ENCODE measurements at places on chromosomes 6 and 20.

DNA sequence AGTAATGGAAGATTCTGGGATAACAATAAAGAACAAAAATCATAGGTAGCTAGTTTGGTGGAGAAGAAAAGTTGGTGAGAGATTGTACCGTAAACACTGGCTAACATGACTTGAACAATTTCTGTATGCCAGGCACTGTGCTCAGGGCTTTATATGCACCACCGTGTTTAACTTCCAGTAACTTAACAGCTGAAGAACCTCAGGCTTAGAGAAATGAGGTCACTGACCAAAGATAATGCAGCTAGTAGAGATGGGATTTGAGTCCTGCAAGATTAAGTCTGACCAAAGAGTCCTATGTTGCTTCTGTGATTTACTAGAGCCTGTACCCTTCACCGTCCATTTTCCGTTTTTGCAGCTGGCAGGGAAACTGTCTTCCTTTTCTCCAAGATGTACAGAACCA is 2.7 kb downstream of the CSTF1 start:
- no peak for DNase-seq

DNA sequence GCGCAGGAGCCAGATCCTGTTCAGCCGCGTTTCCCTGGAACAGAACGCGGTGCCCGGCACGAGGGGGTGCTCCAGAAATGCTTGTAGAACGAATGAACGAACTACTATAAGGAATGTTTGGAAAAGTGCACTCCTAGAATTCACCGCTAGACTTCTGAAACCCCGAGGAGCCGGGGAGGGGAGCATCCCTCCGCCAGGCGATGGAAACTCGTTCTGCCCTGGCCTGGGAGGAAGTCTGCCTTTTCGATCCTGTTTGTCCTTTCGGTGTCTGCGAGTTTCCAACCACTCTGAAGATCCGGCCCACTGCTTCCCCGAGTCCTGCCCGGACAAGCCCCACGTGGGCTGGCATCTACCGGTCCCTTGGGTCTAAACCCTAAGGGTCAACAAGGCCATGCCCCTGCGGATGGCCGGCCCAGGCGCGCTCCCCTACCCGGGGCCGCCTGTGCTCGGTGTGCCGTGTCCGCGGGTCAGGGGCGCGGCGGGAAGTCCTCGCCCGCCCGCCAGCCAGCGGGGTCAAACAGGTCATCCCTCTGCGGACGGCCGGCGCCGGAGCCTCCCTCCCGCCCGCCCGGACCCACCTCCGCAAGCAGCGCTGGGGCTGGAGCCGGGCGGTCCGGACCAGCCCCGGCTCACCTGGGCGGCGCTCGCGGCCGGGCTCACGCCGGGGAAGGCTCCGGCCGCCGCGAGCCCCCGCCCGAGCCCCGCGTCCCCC is 526 bp downstream of the SULF2 start:
- DNase-seq, result peak; percentile 68

- peak; percentile 30 for DNase-seq
These were observed 178.9 kb downstream of the DLL1 start for GRCh38 chr6:170111816-170112582.

GRCh38 chr20:11891776-11892545 is 25.7 kb upstream of the BTBD3 start:
- peak; percentile 80 for DNase-seq

- DNase-seq, result no peak
These were observed 594.5 kb downstream of the RFPL4B start for GRCh38 chr6:112941613-112942012.

DNA sequence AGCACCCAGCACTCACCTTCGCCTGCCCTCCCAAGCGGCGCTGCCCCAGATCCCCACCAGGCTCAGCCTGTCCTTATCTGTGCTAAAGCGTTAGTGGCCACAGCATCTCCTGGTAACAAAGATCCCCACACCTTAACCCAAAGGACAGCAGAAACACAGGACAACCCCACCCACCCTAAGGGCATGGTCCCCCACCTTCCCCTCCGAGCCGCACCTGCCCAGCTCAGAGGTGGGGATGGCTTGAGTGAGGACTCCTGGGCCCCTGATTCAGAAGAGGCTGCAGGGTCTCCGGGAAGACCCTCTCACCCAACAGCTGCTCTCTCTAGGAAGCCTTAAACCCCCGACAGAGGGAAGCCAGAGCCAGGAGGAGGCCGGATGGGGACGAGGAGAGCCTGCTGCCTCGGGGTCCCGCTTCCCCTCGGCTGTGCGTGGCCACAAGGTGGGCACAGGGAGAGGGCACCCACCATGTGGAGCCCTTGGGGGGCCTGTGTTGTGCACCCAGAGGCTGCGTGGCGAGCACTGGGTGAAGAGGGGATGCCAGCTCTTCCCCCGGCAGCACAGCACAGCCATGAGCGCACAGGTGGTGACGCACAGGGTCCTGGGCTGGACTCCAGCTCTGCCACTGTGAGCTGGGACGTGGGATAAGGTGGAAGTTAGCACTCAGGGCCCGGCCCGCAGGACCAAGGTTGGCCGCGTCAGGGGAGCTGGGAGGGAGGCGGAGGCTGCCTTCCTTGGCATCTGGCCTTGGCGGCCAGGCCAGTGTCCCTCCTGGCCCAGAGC is 31.9 kb upstream of the MRGBP start:
- DNase-seq, result no peak

- DNase-seq, result no peak
These were observed 1.9 kb upstream of the BMP2 start for GRCh38 chr20:6765469-6766058.

DNA sequence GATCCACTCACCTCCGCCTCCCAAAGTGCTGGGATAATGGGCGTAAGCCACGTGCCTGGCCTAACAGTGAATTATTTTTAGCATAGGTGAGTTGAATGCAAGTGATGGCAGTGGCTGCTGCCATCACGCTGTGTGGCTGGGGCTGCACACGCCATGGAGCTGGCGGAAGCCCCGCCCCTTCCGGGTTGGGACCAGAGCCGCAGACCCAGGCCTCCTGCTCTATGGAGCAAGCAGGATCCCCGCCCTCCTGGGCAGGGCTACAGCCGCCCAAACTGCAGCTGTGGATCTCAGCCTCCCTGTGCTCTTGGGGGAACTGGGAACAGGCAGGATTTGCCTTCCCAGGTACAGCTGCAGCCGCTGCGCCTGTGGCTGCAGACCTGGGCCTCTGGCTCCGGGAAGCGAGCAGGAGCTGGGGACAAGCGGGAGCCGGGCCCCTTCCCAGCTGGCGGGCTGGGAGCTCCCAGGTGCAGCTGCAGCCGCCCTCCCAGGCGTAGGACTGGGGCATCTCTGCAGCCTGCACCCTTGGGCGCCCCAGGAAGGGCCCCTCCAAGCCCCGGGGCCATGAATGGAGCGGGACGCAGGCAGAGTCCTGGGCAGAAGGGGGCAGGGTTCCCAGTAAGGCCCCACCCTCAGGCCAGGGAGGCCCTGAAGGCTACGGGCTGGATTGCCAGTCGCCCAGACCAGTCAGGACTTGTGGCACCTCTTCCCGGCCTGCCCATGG is 30.9 kb upstream of the SLA2 start:
- DNase-seq, result peak; percentile 94

DNA sequence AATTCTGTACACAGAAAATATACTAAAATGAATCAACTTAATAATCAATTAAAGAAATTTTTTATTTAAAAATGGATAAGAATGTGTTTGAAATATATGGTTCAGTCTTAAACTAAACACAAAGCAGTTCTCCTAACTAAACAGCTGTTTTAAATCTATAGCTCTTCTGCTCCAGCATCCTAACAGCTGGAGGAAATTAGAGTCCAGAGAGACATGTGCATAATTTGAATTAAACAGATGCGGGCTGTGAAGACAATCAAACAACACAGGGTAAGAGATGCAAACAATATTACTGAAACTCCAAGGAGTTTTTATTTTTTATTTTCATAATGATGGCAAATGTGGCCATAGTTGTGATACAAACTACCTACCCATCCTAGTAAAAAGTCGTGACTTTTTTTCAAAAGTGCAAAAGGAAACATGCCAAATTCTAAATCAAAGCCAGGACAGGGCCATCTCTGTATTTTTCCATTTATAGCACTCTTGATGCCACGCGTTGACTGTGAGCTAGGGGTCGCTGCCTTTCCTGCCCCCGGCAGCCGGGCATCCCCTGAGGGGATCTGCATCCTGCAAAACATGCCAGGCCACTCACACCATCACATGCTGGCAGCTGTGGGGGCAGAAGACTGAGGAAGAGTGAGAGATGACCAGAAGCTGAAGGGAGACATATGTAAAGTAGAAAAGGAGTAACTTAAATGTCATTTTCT is 310.6 kb downstream of the PRKN start:
- DNase-seq, result no peak

- no peak for DNase-seq
These were observed 21.3 kb downstream of the PRR18 start for GRCh38 chr6:166286839-166287271.

GRCh38 chr6:129499843-129500219 is 210.1 kb downstream of the ARHGAP18 start:
- DNase-seq, result no peak

GRCh38 chr6:78942446-78942845 is 75.1 kb downstream of the IRAK1BP1 start:
- no peak for DNase-seq

DNA sequence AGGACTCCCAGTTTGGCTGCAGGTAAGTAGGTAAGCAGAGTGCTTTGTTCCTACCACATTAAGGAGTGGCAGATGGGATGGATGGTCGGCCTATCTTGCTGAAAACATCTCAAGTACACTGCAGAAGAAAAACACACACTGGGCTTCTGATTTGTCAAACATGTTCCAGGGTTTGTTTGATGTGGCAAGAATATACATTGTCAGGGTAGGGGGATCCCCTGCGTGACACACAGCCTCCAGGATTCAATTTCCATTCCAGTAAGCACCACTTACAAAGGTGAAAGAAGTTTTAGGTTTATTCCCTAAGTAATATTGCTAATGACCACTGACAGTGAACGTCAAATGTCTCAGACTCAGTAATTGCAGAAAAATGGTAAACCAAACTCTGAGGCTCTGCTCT is 26.0 kb upstream of the KIF16B start:
- peak; percentile 14 for DNase-seq

DNA sequence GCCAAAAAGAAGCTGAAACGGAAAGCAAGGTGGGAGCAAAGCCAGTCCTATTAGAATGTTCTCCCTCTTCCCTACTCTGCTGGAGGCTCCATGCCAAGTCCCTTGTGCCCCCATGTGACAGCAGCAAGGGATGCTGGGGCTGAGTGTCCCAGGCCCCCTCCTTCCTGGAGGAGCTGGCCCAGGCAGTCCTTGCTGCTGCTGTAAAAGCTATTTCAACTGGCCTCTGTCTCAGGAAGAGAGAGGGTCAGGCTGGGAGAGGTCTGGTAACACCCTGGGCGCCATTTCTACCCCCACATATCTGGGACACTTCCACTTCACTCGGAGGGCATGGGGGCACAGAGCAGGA is 25.0 kb downstream of the TTBK1 start:
- DNase-seq, result no peak

DNA sequence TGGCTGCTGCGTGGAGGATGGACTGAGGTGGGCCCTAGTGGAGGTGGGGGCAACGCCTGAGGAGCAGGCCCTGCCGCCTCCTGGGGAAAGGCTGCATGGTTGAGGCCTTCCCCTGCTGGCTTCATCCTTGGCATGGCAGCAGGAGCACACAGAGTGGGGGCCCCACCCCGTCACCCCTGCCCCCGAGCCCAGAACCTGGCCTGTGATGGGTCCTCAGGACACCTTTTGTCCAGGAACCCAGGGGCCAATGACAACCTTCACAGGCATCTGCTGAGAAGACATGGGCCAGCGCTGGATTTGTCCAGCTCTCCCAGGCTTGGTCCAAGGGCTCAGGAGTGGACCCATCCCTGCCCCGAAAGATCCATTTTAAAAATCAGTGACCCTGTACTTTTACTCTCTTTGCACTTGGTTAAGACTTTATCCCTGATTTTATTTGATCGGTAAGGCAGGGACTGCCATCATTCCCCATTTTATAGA is 575 bp upstream of the SLC17A9 start:
- no peak for DNase-seq

GRCh38 chr6:110625883-110626282 is 149.5 kb upstream of the SLC22A16 start:
- DNase-seq, result no peak

DNA sequence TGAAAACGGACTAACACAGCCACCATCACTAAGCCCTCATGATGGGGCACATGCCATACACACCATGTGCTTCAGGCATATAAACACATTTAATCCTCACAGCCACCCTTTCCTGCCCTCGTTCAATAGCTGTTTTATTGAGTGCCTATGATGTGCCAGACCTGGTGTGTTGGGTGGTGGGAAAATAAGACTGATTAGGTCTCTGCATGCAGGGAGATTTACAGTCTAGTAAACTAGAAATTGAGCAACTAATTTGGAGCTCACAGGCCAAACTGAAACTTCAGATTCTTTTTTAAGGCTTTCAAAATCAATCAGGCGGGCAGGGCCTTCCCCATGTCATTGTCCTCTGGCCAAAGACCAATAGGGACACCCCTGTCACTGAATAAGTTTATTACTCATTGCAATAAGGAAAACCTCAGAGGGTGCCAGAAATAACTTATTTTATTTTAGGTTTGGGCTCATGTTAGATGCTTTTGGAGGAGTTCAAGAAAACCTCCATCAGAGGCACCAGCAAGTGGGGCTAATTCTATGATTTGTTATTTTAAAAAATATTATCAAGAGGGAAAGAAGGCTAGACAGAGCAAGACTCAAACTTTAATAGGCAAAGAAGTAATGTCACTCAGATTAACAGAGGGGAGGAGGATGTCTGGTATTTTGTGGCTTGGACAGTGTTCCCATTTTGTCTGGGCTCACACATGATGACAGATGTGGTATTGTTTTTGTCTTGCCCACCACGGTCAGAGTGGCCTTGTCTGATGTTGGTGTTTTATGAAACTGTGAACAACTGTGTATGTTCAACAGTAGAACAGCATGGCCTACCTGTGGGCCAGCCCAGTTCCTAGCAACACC is 12.0 kb downstream of the ZFP64 start:
- DNase-seq, result no peak

DNA sequence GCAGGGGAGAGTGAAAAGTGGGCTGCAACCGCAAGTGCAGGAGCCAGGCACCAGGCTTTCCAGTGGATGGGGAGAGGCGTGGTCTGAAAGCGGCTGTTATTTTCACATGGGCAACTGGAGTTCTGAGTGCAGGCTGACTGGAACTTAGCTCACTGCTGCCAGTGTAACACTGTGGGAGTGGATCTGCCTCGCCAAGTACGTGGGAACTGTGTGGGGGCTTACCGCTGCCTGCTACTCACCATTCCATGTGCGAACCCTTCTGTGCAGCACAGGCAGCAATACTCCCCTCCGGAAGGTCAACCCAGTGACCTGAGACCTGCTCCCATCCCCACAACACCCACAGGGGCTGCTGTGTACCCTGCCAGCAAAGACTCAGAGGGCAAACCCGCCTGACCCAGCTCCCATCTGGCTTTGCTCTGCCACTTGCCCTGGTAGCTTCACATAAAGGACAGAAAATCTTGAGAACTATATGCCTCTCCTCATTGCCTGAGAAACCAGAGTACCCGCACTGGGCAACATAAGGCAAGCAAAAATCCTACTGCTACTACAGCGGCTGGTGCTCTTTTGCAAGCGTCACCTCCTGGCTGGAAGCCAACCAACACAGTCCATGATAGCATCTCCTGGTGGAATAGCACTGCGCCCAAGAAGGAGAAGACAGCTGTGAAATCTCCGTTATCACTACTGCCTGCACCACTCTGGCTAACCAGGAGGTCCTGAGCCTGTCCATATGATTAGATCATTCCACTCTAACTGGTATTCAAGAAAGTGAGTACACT is 54.4 kb upstream of the SIRPG start:
- no peak for DNase-seq

All from ecto neural progenitor cell (in vitro differentiated cells).